ENCODE measurements at places on chromosomes 1 and 21.

DNA sequence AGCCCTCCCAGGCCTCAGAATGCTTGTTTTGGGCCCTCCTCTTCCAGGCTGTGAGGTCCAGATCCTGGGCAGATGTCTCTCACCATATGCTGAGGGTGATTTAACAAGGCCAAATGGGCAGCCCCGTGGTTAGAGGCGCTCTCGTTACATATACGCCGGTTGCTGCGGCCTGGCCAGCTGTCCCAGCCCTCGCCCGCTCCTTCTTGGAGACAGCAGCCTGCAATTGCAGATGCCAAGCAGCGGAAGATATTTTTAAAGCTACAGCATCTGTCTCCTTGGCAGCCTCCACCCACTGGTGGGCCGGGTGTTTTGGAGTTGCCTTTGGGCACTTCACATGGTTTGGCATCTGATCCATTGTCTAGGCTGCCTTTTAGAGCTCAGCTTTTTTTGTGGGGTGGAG is 178.8 kb upstream of the NFIA start:
- DNase-seq: no peak

GRCh38 chr1:161930064-161930463 is 93.6 kb downstream of the OLFML2B start:
- DNase-seq: no peak

DNA sequence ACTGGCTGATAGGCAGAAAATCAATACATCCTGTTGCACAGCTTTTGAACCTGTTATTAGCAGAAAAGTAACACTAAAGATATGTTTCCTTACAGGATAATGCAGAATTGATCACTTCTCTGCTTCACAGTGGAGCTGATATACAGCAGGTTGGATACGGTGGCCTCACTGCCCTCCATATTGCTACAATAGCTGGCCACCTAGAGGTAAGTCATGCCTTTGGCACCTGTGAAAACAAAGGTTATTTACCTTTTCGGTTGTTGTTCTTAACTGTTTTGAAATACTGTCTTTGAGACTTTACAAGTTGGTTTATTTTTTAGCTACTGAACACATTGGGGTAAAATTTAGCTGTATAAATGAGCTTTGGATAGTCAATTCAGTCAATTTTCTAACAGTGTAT is 36.3 kb downstream of the TNNI3K start:
- DNase-seq: no peak

DNA sequence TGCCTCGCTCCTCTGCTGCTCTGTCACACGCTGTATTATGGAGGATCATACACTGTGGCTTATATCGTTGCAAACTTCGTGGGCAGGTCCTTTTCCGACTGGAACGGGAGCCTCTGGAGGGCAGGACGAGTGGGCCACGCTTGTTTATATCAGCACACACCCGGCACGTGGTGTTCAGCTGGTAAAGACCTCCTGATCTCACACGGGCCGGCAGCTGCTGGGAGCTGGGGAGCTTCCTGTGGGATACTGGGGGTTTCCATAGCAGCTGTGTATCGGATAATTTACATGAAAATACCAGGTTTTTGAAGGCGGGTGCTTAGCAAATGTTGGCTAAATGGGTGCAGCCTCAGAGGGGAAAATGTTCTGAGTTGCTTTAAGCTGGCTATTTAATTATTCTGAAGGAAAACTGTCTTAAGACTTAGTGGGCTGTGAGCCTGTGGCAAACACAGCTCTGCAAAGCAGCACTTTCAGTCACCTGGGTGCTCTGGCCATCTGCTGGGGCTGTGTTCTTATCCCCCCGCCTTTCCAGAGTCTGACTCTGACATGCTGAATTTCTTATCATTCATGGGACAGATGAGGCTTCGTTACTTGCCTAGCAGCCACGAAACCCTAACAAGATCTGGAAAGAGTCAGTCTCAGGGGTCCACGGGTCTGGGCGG is 103.6 kb upstream of the GCLM start:
- no peak for DNase-seq

GRCh38 chr21:33543505-33544129 is 779 bp downstream of the SON start:
- DNase-seq: no peak

DNA sequence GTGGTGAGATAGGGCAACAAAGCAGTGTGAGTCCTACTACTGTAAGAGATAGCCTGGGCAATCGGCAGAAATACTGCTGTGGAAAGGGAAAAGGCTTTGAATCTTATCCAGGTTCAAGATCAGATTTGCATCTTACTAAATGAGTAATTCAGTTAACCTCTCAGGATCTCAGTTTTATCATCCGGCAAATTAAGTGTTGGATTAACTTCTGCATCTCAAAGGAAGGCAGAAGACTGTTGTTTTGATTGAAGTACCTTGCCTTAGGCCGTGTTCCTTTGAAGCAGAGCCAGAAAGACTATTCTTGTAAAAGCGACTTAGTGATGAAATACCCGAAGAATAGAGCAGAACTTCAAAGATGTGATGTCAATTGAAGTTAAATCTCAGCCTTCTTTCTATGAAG is 612.9 kb upstream of the USP24 start:
- DNase-seq: no peak

GRCh38 chr1:118828038-118828437 is 160.1 kb downstream of the TBX15 start:
- peak; percentile 4 for DNase-seq

- DNase-seq: no peak
These were observed 14.2 kb downstream of the RHOC start for GRCh38 chr1:112692681-112693080.

GRCh38 chr1:54571326-54571725 is 23.3 kb downstream of the ACOT11 start:
- DNase-seq: no peak

GRCh38 chr21:38472412-38473108 is 25.7 kb downstream of the ERG start:
- DNase-seq: no peak

DNA sequence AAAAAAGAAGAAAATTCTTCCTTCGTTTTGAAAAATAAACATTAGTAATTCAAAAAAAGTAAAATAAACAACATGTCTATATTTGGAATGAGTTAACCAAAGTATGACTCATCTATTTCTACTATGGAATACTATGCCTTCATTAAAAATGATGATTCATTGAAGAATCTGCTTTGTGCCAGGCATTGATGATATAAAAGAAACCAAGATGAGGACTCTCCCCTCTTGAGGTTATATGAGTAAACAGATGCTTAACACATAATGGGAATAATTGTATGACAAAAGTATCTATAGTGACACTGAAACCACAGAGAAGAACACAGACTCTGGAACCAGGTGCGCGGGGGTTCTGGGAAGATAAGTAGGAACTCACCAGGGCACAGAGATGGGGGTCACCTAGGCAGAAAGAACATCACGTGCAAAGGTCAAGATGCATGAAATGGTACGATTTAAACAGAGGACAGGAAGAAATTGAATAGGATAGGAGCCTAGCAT is 18.8 kb downstream of the ELF3 start:
- DNase-seq: peak; percentile 57

GRCh38 chr1:246794828-246795671 is 70.8 kb downstream of the SCCPDH start:
- no peak for DNase-seq

DNA sequence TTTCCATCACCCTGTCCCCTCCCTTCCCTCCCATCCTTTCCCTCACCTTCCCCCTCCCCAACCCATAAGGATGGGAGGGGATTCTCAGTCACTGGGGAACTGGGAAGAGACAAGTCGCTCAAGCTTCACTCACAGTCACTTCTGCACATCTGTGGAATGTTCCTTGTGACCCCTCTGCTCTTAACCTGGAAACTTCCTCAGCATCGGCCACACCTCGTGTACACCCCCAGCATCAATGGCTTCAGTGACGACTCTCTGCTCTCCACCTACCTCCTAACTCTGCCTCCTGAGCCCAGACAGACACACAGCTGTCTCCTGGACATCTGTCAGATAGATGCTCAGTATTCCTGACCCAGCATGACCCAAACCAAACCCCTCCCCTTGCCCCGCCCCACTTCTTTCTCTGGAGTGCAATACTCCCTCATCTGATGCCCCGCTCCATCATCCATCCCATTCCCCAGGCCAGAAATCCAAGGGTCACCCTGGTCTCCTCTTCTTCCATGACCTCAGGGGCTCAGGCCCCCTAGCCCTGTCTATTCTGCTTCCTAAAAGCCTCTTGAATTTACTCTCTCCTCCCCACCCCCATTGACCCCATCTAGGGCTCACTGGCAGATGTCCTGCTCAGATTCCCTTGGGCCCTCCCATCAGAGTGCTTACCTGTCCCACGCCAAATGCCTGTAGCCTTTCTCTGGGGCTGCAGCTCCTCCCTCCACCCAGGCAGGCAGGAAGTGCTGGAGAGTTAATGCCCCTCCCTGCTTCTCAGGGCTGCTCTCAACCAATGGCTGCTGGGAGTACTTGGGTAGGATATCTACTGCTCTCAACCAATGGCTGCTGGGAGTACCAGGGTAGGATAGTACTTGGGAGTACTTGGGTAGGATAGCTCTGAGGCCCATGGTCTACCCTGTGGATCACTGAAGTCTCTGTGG is 83.1 kb upstream of the CSF3R start:
- no peak for DNase-seq

- no peak for DNase-seq
These were observed 56.7 kb downstream of the HUNK start for GRCh38 chr21:31929548-31929947.

DNA sequence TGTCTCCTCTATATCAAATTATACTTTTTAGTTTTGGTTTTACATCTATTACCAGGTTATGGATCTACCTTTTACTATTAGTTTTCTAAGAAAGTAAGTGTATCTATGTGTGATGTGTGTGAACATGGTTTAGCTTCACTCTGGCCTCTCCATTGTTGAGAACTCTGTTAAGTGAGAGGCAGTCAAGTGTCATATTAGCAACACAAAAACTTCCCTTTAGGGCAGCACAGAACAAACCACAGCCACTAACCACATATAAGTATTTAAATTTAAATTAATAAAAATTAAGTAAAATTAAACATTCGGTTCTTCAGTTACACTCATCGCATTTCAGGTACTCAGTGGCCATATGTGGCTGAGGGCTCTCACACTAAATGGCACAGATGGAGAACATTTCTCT is 96.6 kb downstream of the DPYD start:
- no peak for DNase-seq

- no peak for DNase-seq
These were observed 3.7 kb downstream of the DEPDC1 start for GRCh38 chr1:68493193-68493592.

- DNase-seq: no peak
These were observed 4.1 kb upstream of the CACNA1E start for GRCh38 chr1:181479137-181479745.

- no peak for DNase-seq
These were observed 58.9 kb upstream of the TLR5 start for GRCh38 chr1:223201967-223202366.

GRCh38 chr1:53930932-53931331 is 14.6 kb downstream of the IFT25 start:
- no peak for DNase-seq

DNA sequence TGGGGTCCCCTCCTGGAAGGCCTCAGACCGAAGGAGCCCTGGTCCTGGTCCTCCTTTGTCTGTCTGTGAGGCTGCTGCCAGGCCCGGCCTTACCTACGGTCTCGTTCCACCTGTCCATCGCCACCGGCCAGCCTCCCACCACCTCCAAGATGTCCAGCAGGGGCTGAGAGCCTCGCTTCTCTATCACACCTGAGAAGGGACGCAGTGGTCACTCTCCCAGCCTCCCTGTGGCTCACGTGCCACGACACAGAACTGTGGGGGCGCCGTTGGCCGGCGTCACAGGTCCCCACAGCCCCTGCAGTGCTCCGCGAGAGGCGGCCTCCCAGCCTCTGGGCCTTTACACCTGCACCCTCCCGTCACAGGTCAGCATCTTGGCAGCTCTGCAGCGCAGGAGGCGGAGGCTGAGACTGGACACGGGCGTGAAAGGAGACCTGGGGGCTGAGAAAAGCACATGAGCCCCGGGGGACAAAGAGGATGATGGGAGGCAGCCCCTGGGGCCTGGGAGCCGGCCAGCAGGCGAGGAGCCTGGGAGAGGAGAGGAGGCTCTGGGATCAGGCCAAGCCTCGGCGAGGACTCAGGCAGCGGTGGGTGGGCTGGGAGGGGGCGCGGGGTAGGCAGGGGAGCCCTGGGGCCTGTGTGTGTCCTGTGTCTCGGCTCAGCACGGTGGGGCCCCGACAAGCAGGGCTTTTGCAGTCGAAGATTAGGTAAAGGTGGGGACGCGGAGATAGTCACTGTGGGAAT is 20.5 kb downstream of the PRXL2B start:
- DNase-seq: no peak

DNA sequence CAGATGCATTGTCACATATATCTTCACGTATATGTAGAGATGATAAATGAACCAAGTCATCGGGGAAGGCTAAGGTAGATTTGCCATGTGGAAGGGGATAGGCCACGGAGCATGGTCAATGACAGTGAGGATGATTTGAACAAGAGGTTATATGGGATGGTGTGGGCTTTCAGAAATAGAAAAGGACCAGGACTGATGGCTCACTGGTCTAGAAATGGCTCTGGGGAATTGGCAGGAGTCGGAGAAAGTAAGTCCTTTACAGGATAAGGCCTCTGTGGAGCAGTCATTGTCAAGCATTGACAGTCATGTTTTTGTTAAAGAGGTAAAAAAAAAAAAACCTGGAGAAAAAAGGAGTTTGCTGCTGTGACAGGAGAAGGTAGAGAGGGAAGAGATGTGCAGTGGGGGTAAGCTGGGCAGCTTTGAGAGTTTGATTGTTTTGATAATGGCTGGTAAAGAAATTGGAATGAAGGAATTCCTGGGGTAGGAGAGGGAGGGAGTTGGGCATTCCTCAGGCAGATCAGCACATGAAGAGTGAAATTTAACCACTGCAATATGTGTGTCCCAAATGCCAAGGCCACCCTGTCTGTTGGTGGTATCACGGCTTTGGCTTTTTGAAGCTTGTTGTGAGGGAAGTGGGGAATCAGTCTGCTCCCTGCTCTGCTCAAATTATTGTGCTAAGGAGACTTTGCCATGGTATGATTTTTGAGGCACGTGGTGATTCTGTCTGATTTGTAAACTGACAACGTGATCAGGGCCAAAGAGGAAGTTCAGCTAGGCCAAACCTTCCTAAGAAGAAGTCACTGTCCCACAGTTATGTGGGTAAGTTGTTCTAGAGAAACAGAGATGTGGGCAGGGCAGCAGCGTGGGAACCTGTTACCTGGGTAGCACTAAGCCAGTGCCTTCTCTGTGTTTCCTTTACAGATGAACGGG is 26.0 kb downstream of the MACF1 start:
- DNase-seq: no peak

DNA sequence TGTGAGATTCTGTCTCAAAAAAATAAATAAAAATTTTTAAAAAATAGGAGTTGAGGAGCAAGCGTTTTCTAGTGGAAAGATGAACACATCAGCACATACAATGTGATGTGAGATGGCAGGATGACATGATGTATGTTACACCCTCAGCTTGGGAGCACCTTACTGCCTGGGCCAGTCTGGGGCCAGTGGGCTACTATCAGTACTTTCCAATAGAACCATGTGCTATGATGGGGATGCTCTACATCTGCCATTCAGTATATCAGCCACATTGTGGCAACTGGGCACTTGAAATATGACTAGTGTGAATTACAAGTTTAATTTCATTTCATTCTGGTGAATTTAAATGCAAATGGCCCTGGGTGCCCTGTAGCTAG is 156.0 kb downstream of the PGBD5 start:
- no peak for DNase-seq

Data from fibroblast of skin of left biceps (primary cell).